Left lung (tissue), 14 donors: ENCODE measurements at places on chromosomes 6 and 20.

GRCh38 chr6:116444092-116444491 lies 17.1 kb upstream of the CALHM6 start:
- no peaks in the 10 kb centered on the region for H3K36me3 ChIP-seq
- H3K4me3 ChIP-seq = no peak overlapping the region
- DNase-seq = no peak
- no peaks in the 10 kb centered on the region for H3K27me3 ChIP-seq

DNA sequence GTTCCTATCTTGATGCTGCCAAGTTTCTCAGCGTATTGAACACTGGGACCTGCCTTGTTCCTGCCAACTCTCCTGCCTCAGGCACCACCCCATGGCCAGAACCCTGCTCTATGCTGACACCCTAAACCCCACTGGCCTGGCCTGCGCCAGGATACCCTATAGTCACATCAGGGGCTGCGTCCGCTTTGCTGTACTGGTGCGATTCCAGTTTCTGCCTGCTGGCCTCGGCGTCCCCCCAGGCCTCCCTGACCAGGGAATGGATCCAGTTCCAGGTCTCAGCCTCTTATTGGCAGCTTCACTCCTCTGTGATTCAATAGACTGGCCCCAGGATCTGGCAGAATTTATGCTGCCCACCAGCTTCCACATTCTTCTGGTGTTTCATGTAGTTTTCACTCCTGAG lies 55.0 kb downstream of the GPR6 start:
- H3K27me3 ChIP-seq = no peaks in the 10 kb centered on the region
- H3K36me3 ChIP-seq = no peaks in the 10 kb centered on the region
- H3K4me3 ChIP-seq = no peak overlapping the region
- DNase-seq = no peak
- no peaks in the 10 kb centered on the region for H3K4me1 ChIP-seq

GRCh38 chr6:122322824-122323223 lies 76.6 kb upstream of the HSF2 start:
- H3K27me3 ChIP-seq = no peaks in the 10 kb centered on the region
- H3K4me1 ChIP-seq = no peaks in the 10 kb centered on the region
- H3K27ac ChIP-seq = no peak overlapping the region
- no peaks in the 10 kb centered on the region for H3K36me3 ChIP-seq

DNA sequence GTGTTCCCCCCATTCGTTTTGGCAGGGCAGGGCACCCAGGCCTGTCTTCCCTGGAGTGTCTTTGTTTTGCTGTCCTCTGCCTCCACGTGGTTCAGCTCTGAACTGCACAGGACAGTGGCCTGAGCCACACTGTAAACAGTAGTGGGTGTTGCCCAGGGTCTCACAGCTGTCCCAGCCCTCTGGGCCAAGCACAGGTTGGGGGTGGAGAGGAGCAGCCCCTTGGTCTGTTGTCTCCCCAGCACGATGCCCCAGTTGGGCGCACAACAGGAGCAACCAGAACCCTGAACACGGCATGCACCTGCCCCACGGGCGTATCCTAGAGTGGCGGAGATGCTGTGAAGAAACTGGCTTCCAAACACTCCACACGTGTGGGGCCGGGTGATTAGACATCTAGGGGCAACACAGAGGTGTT lies 14.4 kb downstream of the CCDC167 start:
- no peaks in the 10 kb centered on the region for H3K27me3 ChIP-seq
- H3K4me1 ChIP-seq = no peaks in the 10 kb centered on the region
- H3K27ac ChIP-seq = no peak overlapping the region
- no peak overlapping the region for H3K4me3 ChIP-seq

- no peak overlapping the region for H3K4me3 ChIP-seq
- H3K36me3 ChIP-seq = peaks cover 70% of the 10 kb centered on the region
- no peak for DNase-seq
- H3K27ac ChIP-seq = no peak overlapping the region
- no peaks in the 10 kb centered on the region for H3K27me3 ChIP-seq
Observed at GRCh38 chr6:73614802-73615201, 39.0 kb downstream of the SLC17A5 start.

DNA sequence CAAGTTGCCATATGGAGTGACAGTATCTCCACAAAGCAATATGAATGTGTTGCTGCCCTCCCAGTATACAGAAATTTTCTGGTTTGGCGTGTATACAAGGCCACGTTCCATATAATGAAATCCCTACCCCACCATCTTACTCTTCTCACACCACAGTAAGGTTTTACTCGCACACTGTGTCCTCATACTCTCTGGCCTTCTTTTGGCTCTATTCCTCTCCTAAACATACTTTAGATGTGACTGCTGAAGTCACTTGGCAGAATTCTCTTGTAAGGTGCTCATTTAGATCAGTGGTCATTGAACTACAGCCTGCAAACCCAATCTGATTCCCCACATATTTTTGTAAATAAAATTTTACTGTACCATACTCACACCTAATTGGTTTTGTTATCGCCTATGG lies 123.2 kb downstream of the RFPL4B start:
- H3K27me3 ChIP-seq = no peaks in the 10 kb centered on the region
- DNase-seq = no peak
- no peak overlapping the region for H3K4me3 ChIP-seq
- no peaks in the 10 kb centered on the region for H3K4me1 ChIP-seq
- no peaks in the 10 kb centered on the region for H3K36me3 ChIP-seq
- no peak overlapping the region for H3K27ac ChIP-seq
